Stimulated activated CD4-positive, alpha-beta T cell treated with anti-CD3 and anti-CD28 coated beads, Interleukin-1b, Interleukin-23, amount 100 ng/mL, for 1 hour (primary cell): ENCODE measurements at places on chromosomes 11 and 22.

DNA sequence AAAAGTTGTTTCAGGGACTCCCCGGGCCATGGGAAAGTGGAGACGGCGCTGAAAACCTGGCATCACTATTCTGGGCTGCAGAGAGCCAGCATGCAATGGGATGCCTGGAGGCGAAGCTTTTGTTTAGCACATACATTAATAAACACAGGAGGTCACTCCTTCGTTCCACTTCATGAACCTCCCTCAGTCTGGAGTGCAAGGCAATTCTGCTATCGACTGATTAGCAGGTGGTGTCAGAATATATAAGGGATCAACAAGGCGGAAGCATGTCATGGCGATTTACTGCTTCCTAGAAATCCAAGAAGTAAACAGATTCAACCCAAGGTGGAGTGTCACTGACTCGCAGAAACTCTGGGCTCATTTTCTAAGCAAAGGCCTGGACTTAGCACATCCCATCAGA lies 45.4 kb upstream of the MN1 start:
- DNase-seq = no peak

DNA sequence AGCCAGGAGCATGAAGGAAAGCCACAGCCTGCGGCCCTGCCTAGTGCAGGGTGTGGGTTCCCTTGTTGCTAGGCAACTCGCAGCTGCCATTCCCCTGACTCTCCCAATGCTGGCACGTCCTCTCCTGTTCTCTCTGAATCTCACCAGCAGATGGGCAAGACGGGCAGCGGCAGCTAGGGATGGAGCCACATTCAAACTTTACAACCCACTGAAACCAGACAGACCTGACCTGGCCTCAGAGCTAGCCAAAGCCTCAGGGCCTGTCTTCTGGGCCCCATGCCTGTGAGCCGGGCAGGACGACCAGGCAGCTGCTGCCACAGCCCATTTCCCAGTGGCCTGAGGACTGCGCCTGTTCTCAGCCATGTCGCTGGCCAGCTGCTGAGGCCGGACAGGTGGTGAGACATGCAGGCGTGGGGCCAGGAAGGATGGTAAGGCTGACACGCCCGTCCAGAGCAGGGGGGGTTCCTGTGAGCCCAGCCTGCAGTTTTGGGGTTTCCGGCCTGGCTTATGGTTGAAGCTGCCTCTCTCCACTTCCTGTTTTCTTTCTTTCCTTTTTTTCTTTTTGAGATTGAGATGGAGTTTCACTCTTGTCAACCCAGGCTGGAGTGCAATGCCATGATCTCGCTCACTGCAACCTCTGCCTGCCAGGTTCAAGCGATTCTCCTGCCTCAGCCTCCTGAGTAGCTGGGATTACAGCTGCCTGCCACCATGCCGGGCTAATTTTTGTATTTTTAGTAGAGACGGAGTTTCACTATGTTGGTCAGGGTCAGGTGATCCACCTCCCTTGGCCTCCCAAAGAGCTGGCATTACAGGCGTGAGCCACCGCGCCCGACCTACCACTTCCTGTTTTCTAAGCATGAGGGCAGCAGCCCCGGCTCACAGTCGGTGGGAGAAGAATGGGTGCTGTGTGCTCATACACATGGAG lies 4.1 kb downstream of the SUN2 start:
- DNase-seq = no peak

- DNase-seq = no peak
These were observed 35.0 kb downstream of the RASSF10 start for GRCh38 chr11:13043912-13044628.

DNA sequence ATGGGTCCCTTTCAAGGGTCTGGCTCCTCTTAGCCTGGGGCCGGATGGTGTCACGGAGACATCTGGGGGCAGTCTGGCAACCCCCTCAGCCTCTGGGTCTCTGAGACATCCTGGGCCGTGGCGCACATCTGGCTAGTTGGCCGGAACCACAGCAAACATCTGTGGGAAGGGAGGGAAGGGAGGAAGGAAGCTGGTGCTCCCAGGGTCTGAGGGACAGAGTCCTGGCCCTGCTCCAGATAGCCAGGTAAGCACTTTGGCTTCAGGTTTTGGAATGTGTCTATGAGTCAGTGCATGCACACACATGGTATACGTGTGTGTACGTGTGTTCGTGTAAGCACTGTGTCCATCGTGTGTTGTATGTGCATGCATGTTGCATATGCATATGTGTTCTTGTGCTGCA lies 225.1 kb downstream of the MN1 start:
- DNase-seq = no peak

DNA sequence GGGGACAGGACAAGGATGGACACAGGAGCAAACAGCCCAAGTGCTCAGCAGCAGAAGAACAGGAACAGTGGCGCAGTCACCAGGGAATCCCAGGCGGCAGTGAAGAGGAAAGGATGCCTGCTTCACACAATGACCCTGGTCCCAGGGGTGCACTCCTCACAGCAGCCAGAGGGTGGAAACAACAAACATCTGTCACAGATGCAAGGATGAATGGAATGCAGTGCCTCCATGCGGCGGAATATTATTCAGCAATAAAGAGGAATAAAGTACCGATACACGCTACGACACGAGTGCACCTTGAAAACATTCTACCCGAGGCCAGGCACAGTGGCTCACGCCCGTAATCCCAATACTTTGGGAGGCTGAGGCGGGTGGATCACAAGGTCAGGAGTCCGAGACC lies 12.7 kb downstream of the CSNK1E start:
- no peak for DNase-seq

GRCh38 chr11:16179676-16180075 lies 176.7 kb downstream of the SOX6 start:
- DNase-seq = no peak

GRCh38 chr22:31218565-31219262 lies 6.6 kb downstream of the LIMK2 start:
- DNase-seq = no peak

- no peak for DNase-seq
These were observed 30.7 kb upstream of the CPT1A start for GRCh38 chr11:68872216-68873003.

- no peak for DNase-seq
These were observed 6.0 kb upstream of the NPTXR start for GRCh38 chr22:38849811-38850210.

DNA sequence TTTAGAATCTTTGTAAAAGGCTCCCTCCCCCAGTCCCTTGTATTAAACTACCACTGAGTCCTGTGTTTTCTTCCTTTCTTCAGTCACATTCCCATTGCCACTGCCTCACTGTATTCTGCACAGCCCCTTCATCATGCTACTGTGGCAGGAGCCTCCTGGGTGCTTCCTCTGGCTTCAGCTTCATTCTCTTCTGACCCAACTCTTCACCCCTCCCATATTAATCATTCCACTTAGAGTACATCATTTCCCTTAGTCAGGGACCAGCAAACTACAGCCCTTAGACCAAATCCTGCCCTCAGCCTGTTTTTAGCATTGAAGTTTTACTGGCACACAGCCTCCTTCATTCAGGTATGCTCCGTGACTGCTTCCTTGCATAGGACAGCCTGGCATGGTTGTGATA lies 127.7 kb upstream of the MTNR1B start:
- no peak for DNase-seq

DNA sequence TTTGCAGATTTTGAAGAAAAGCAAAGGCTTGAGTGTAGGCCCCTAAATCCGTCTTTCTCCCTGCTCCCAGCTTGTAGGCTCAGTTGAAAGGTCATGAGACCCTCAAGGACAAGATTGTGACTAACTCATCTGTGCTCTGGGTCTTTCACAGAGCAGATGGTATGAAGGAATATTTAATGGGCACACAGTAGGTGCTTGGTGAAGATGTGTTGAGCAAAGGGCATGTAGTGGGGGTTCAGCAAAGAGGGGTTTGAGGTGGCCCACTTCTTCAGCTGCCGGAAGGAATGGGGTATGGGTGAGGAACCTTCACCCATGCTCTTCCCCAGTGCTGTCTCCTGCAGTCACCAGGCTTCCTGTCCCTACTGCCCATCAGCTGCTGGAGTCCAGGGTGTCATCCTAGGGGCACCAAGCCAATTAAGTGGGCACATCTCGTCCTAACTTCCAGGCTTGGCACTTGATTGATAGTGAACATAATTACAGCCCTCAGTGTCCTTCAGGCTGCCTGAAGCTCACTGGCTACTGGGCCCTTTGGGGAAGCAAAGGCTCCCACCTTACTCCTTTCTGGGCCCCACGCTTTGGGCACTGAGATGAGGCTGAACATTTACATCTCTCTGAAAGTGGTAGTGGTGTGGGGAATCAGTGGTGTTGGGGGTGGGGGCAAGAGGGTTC lies 15.0 kb downstream of the DGAT2 start:
- DNase-seq = no peak

GRCh38 chr11:6410695-6411430 lies 8.0 kb downstream of the APBB1 start:
- DNase-seq = no peak

- DNase-seq = no peak
These were observed 268.5 kb upstream of the SYN3 start for GRCh38 chr22:33326540-33327295.

GRCh38 chr22:42380769-42381551 lies 51.2 kb downstream of the NFAM1 start:
- DNase-seq = no peak

GRCh38 chr11:123122852-123123251 lies 60.9 kb upstream of the HSPA8 start:
- no peak for DNase-seq

- no peak for DNase-seq
These were observed 255.5 kb downstream of the TENM4 start for GRCh38 chr11:79185351-79185750.
